ENCODE measurements at places on chromosomes 1 and 21. TPM values are rescaled to one million over a fixed set of nuclear protein-coding genes. Genes with fewer than 3 reads are reported as not detected.

- no peak for DNase-seq
Measured at GRCh38 chr1:7278827-7279765, 492.0 kb upstream of the VAMP3 start.

- DNase-seq: no peak
Measured at GRCh38 chr1:118989878-118990378, 1.8 kb upstream of the TBX15 start.

- no peak for DNase-seq
Measured at GRCh38 chr1:41898191-41898713, 20.5 kb downstream of the HIVEP3 start.

GRCh38 chr1:210125143-210125542 lies 107.5 kb upstream of the SERTAD4 start:
- DNase-seq: no peak

GRCh38 chr1:167322483-167322882 lies 101.8 kb downstream of the POU2F1 start:
- no peak for DNase-seq

GRCh38 chr1:1605724-1606123 lies 5.8 kb upstream of the FNDC10 start:
- DNase-seq: peak; percentile 12

- no peak for DNase-seq
Measured at GRCh38 chr1:16088996-16089395, 15.5 kb upstream of the FAM131C start.

- DNase-seq: no peak
Measured at GRCh38 chr21:40381111-40381510, 465.8 kb downstream of the DSCAM start.

The ESRRG gene
- total RNA-seq: 51.5 TPM

The TPTE gene
- not detected for total RNA-seq

The PEAR1 gene
- total RNA-seq: 8.2 TPM

The CR1L gene
- not detected for total RNA-seq

The ANKRD34A gene
- 0.52 TPM for total RNA-seq

The IVL gene
- total RNA-seq: not detected

The CNTN2 gene
- total RNA-seq: 0.64 TPM

Measured in left ventricle myocardium superior (tissue), 1 donor.